PC-9 (cell line): ENCODE measurements at places on chromosomes 4 and X. TPM values are rescaled to one million over a fixed set of nuclear protein-coding genes. Genes with fewer than 3 reads are reported as not detected.

DNA sequence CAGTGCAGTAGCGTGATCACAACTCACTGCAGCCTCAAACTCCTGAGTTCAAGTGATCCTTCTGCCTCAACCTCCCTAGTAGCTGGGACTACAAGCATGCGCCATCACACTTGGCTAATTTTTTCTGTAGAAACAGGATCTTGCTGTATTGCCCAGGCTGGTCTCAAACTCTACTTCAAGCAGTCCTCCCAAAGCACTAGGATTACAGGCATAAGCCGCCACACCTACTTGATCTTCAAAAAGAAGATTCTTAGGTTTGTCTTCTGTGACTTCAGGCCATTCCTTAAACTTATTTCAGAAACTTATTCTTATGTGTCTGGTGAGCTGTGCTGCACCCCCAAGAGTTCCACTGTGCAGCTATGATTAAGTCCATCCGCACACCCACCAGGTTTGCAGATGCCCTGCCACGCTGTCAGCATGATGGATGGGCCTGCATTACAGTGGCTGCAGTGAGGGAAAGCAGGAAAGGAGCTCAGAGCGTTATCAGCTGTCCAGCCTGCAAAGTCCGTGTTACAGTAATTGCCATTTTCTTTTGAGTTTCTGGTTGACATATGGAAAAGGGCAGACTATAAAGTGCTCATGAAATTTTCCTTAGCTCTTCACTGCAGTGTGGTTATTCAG, 146.6 kb downstream of the AASDH start:
- H3K36me3 ChIP-seq, result no peaks in the 10 kb centered on the region
- H3K27ac ChIP-seq, result no peak overlapping the region
- DNase-seq, result no peak

DNA sequence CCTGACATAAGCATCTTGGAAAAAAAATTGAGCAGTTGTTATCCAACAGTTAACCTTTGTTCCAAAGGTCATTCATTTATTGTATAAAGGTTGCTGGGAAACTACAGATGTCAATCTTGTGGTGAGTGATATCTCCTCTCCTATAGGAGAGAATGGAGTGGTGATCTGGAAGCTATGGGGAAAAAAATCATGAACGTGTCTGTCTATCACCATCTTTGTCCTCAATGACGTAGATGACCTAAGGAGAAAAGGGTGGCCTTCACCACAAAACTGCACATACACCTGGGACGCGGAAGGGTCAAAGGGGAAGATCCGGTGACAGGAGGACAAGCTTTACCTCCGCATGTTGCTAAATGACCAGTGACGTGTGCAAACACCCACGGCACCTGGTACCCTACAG, 27.3 kb downstream of the ASB5 start:
- H3K4me3 ChIP-seq, result no peak overlapping the region
- no peaks in the 10 kb centered on the region for H3K27me3 ChIP-seq
- DNase-seq, result no peak
- no peaks in the 10 kb centered on the region for H3K36me3 ChIP-seq
- H3K27ac ChIP-seq, result no peak overlapping the region

DNA sequence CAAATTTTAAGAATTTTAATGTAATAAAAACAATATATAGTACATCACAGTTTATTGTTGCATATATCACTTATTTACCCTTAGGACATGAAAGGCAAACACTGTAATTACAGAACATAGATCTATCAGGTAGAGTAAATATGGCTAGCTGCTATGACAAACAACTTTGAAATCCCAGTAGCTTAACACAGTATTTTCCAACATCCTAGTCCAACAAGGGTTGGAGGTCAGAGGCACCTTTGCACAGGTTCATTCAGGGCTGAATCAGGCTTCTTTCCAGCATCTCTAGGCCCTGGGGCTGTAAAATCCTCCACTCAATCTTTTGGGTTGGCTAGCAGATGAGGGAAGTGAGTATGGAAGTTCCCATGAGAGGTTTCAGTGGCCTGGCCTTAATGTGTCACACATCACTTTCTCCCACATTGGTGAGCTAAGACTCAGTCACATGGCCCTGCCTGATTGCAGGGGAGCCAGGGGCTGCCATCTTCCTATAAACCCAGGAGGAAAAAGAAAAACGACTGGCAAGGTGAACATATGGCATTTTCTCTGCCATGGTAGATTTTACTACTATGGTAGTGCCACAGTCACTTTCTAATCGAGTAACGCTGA, 32.9 kb downstream of the HERC6 start:
- no peaks in the 10 kb centered on the region for H3K36me3 ChIP-seq
- H3K4me1 ChIP-seq, result peaks cover 8% of the 10 kb centered on the region
- H3K27ac ChIP-seq, result no peak overlapping the region
- peak; percentile 45 for DNase-seq

DNA sequence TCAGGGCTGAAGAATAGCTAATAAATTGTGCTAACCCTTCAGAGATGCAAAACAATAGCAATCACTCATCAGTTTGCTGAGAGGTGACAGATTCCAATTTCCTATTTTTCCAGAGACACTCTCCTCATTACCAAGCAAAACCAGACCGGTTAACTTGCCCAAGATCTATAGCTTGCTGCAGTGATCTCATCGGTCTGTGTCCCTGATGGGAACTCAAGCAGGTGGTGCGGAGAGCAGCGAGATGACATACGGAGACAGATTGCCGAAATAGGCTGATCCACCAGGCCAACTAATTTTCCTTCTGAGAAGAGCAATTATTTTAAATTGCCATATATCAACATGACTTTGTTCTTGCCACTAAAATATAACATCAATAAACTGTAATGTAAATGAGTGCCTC, 10.5 kb upstream of the DCHS2 start:
- no peaks in the 10 kb centered on the region for H3K36me3 ChIP-seq
- H3K27me3 ChIP-seq, result no peaks in the 10 kb centered on the region
- no peak for DNase-seq
- no peak overlapping the region for H3K27ac ChIP-seq

The WNK3 gene
- not detected in 2 replicates for total RNA-seq

The ANKRD37 gene
- total RNA-seq, result 4.2 and 5.8 TPM in 2 replicates
